ENCODE measurements at places on chromosomes 13 and 19.

GRCh38 chr19:13062317-13062716, 40.3 kb downstream of the LYL1 start:
- peak; percentile 19 for DNase-seq

DNA sequence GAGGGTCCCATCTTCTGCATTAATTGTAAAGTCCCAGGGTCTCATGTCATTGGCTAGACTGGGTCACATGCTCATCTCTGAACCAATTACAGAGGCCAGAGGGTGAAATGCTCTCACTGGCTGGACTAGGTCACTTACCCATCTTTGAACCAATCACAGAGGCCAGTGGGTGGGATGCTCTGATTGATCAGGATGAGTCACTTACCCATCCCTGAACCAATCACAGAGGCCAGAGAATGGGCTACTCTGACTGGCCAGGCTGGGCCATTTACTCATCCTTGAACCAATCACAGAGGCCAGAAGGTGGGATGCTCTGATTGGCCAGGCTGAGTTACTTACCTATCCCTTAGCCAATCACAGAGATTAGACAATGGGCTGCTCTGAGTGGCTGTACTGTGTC, 5.3 kb downstream of the MISP start:
- peak; percentile 25 for DNase-seq

- no peak for DNase-seq
Observed at GRCh38 chr13:79491715-79492114, 10.8 kb downstream of the NDFIP2 start.

- DNase-seq = no peak
Observed at GRCh38 chr13:35285677-35286076, 190.8 kb downstream of the MAB21L1 start.

GRCh38 chr19:2087621-2088100, 8.5 kb downstream of the MOB3A start:
- no peak for DNase-seq

- no peak for DNase-seq
Observed at GRCh38 chr19:12133069-12133468, 7.1 kb downstream of the ZNF20 start.

GRCh38 chr13:64127192-64127591, 2711.5 kb upstream of the PCDH20 start:
- no peak for DNase-seq

GRCh38 chr19:17035842-17036424, 9.3 kb upstream of the CPAMD8 start:
- no peak for DNase-seq

DNA sequence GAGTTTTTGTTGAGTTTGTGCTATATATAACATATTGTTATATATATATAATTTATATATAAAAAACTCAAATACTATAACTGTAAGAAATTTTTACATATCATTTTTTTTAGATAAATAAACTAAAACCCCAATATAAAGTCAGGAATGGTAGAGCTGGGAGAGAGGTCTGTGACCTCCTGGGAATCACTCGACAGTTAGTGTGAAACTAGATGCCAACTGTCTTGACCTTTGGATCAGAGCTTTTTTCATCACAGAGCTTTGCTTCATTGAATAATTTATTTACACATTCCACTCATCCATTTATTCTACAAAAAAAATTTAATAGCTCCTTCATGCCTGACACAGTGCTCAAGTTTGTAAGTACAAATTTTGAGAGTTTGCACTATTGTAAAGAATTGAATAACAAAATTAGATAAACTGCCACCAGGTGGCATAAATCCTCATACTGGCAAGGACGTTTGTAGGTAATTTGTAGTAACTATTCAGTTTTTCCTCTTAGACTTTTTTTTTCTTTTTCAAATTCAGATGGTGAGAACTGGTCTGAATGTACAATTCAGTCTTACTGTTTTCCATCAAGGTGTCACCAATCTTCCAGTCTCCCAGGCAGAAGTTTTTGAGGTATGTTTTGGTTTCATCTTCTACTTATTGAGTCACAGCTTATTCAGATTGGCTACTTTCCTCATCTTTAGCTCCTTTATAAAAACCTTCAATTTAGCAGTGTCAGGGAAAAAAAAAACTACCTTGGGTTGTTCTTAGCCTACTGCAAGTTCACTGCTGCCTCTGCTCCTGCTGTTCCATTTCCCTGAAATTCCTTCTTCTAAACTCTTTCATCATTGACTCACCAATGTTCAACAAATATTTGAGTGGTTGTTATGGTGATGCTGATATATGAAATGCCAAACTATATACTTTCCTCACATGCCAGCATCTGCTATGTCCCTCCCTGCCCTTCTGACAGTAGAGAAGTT, 28.7 kb downstream of the LACC1 start:
- DNase-seq = peak; percentile 29

- DNase-seq = no peak
Observed at GRCh38 chr13:76621705-76622104, 264.5 kb downstream of the KCTD12 start.

DNA sequence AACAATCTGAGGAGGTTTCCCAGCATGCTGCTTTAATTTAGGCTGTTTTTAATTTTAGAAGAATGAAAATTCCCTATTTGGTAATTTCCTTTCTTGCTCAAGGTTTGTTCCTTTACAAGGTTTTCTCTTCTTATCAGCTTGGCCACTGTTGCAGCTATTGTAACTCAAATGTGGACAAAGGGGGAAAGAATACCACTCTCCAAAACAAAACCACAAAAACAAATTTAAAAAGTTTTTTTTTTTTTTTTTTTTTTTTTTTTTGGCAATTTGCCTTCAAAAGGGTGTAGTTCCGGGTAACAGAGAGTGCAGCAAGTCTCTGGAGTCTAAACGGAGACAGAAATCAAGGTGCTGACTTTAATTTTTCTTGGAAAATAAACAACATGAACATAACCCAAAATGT, 306.4 kb upstream of the ARGLU1 start:
- DNase-seq = no peak

GRCh38 chr19:6098574-6098973, 11.7 kb downstream of the RFX2 start:
- DNase-seq = no peak

DNA sequence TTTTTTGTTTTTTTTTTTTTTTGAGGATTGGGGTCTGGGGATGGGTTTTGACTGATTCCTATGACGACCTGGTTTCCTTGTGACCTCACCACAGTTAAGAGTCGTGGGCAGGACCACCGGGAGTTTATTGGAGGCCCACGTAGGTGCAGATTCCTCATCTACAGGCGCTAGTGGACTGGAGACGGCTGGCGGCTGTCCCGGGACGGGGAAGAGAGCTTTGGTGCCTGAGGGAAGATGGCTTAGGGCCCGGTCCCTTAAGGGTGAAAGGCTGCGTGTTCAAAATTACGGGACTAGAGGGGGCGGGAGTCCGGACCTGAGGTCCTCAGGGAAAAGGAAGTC, 682 bp upstream of the TEAD2 start:
- DNase-seq = no peak

DNA sequence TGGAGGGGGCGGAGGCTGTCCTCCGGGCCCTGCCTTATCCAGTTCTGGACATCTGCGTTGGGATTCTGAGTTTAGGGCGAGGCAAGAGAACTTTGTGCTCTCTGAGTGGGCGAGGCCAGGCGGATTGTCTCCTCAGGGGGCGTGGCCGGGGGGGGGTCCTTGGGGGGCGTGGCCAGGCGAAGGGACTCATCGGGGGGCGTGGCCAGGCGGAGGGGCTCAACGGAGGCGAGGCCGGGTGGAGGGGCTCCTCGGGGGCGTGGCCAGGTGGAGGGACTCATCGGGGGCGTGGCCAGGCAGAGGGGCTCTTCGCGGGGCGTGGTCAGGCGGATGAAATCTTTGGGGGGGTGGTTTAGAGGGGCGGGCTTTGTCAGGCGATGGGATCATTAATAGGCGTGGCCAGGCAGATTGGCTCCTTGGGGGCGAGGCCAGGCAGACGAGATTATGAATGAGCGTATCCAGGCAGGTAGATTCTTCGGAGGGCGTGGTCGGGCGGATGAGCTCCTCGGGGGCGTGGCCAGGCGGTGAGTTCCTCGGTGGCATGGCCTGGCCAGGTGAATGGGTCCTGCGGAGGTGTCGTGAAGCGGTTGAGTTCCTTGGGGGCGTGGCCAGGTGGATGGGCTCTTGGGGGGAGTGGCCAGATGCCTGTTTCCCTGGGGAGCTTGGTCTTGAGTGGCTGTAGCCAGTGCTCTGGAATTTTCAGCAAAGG, 10.3 kb upstream of the CACNG7 start:
- DNase-seq = peak; percentile 25

Data from hematopoietic multipotent progenitor cell treated with erythropoietin and hydrocortisone succinate and interleukin-3 and kit ligand, for 17 days (in vitro differentiated cells).